Aortic smooth muscle cell (primary cell): ENCODE measurements at places on chromosomes 13 and 19. TPM values are rescaled to one million over a fixed set of nuclear protein-coding genes. Genes with fewer than 3 reads are reported as not detected.

Gene CYP2F1
- not detected in 2 replicates for total RNA-seq

Gene MAN2B1
- total RNA-seq: 26.0 and 31.8 TPM in 2 replicates

Gene NUMBL
- 22.6 and 40.8 TPM in 2 replicates for total RNA-seq

Gene PLIN5
- total RNA-seq: not detected in 2 replicates

Gene FBXO17
- 11.0 and 15.3 TPM in 2 replicates for total RNA-seq

Gene IZUMO4
- total RNA-seq: 1.4 and 1.6 TPM in 2 replicates

Gene FAM216B
- total RNA-seq: under 0.01 TPM in 1 of 2 replicates, not detected in the other

Gene ALKBH6
- 13.9 and 18.8 TPM in 2 replicates for total RNA-seq

Gene TMEM59L
- 3.1 and 4.0 TPM in 2 replicates for total RNA-seq

Gene LGALS7
- 0.50 TPM in 1 of 2 replicates, not detected in the other for total RNA-seq

Gene STOML3
- total RNA-seq: not detected in 2 replicates

Gene FAM83E
- 0.25 and 1.3 TPM in 2 replicates for total RNA-seq

Gene LRRC8E
- total RNA-seq: 5.5 and 6.9 TPM in 2 replicates

Gene CDC34
- total RNA-seq: 63.0 and 74.1 TPM in 2 replicates

Gene NBEA
- total RNA-seq: 9.6 and 10.7 TPM in 2 replicates

Gene NLRP11
- not detected in 2 replicates for total RNA-seq

Gene BEST2
- total RNA-seq: not detected in 2 replicates

Gene GPR4
- 0.40 and 0.99 TPM in 2 replicates for total RNA-seq

Gene CGB2
- total RNA-seq: not detected in 2 replicates

Gene ZNF230
- 3.2 and 4.1 TPM in 2 replicates for total RNA-seq

Gene CNMD
- total RNA-seq: not detected in 2 replicates

Gene CCDC122
- 2.4 and 4.5 TPM in 2 replicates for total RNA-seq

Gene FBN3
- total RNA-seq: not detected in 2 replicates

Gene RXFP2
- total RNA-seq: not detected in 2 replicates

Gene NKG7
- total RNA-seq: not detected in 2 replicates

Gene SMAD9
- 5.9 and 8.2 TPM in 2 replicates for total RNA-seq

Gene KIR3DL1
- total RNA-seq: not detected in 2 replicates

Gene TEX29
- 0.12 TPM in 1 of 2 replicates, not detected in the other for total RNA-seq

Gene BRME1
- total RNA-seq: 0.87 and 1.2 TPM in 2 replicates

Gene NLRP12
- total RNA-seq: under 0.01 TPM in 1 of 2 replicates, not detected in the other

Gene ERICH4
- total RNA-seq: not detected in 2 replicates

Gene HOOK2
- total RNA-seq: 16.9 and 18.3 TPM in 2 replicates

Gene PNMA8C
- total RNA-seq: 0.44 and 1.5 TPM in 2 replicates
